ENCODE measurements at places on chromosomes 4 and X. TPM values are rescaled to one million over a fixed set of nuclear protein-coding genes. Genes with fewer than 3 reads are reported as not detected.

Gene PABPC1L2A
- polyA plus RNA-seq, result not detected

Gene DNAJB14
- polyA plus RNA-seq, result 10.7 TPM

Gene CRMP1
- polyA plus RNA-seq, result 0.03 TPM

Gene EREG
- 38.7 TPM for polyA plus RNA-seq

Gene KANTR
- 4.7 TPM for polyA plus RNA-seq

Gene CXCL1
- polyA plus RNA-seq, result 35.5 TPM

Gene HTN3
- not detected for polyA plus RNA-seq

Gene CLCN5
- polyA plus RNA-seq, result 3.1 TPM

Gene MYOZ2
- not detected for polyA plus RNA-seq

Gene DOK7
- polyA plus RNA-seq, result 0.13 TPM

Gene HERC3
- polyA plus RNA-seq, result 26.3 TPM

Gene KLB
- polyA plus RNA-seq, result not detected

Gene ARMCX1
- polyA plus RNA-seq, result 14.9 TPM

GRCh38 chr4:20196476-20196875 is 55.2 kb upstream of the SLIT2 start:
- no peak overlapping the region for H3K4me3 ChIP-seq
- H3K27me3 ChIP-seq, result no peaks in the 10 kb centered on the region
- no peaks in the 10 kb centered on the region for H3K36me3 ChIP-seq

- peak within 1 kb of the TSS; percentile 70 for H3K27ac ChIP-seq
- H3K36me3 ChIP-seq, result no peaks in the 10 kb centered on the region
- H3K4me3 ChIP-seq, result peak within 1 kb of the TSS; percentile 78
- no peak for DNase-seq
- peaks cover 8% of the 10 kb centered on the region for H3K4me1 ChIP-seq
These were observed at the start of gene SRD5A3 for GRCh38 chr4:55345980-55346850. TSS of gene SRD5A3 (plus strand) at chr4:55346242. CDS start at chr4:55346337, 95 bp downstream.

- H3K36me3 ChIP-seq, result no peaks in the 10 kb centered on the region
- no peak overlapping the region for H3K4me3 ChIP-seq
These were observed 626.7 kb upstream of the BOD1L1 start for GRCh38 chr4:14254252-14254651.

DNA sequence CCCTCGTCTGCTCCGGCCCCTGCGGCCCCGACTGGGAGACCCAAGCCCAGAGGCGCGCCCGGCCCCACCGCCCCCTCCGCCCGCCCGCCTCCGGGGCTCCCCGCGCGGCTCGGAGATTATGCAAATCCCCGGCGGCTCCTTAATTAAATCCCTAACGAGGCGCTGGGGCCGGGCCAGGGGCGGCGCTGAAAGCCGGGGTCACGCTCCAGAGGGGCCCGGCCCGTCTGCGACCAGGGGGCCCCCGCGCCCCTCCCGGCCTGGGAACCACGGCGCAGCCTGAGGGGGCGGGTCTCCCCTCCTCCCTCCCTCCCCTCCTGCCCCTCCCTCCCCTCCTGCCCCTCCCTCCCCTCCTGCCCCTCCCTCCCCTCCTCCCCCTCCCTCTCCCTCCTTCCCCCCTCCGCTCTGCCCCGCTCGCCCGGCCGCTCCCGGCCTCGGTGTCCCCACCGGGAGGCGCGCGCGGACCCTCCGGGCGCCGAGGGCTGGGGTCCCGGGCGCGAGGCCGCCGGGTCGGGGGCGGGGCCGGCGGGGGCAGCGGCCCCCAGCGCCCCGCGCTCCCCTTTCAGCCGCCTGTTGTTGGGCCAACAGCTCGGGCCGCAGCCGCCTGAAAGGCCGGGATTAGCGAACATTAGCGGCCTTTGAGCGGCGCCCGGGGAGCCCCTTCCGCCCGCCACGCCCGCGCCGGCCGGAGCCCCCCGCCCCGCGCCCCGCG is 25.9 kb upstream of the FGFR3 start:
- no peak overlapping the region for H3K27ac ChIP-seq
- no peaks in the 10 kb centered on the region for H3K27me3 ChIP-seq
- no peak for DNase-seq
- no peaks in the 10 kb centered on the region for H3K36me3 ChIP-seq
- H3K4me1 ChIP-seq, result peaks cover 36% of the 10 kb centered on the region

DNA sequence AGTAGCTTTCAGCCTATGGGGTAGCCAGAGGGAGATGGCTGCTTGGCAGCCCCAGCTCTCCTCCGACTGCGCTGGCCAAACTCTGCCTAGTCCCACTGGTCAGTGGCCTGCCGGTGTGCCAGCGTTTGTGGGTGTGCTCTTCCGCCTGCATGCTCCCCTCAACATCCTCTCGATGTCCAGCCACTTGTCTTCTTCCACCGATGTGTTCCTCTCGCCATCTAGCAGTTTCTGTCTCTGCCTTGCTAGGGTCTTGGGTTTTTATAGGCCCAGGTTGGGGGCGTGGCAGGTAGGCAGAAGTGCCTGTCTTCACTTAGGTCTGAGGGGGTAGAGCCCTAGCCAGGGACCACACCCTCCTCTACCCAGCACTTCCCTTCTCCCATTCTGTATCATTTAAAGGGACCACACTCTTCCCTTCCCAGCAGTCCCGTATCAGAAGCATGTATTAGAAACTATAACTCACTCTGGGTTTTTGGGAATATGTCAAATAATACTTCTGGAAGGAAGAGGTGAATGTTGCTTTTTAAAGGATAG is 124.4 kb downstream of the KDM6A start:
- peaks cover 5% of the 10 kb centered on the region for H3K4me1 ChIP-seq
- peaks cover 5% of the 10 kb centered on the region for H3K36me3 ChIP-seq
- no peak overlapping the region for H3K27ac ChIP-seq
- no peaks in the 10 kb centered on the region for H3K27me3 ChIP-seq
- DNase-seq, result no peak
- no peak overlapping the region for H3K4me3 ChIP-seq

- H3K4me1 ChIP-seq, result no peaks in the 10 kb centered on the region
- H3K36me3 ChIP-seq, result no peaks in the 10 kb centered on the region
- no peak overlapping the region for H3K27ac ChIP-seq
These were observed 134.3 kb downstream of the AMELX start for GRCh38 chrX:11427453-11428071.

- H3K36me3 ChIP-seq, result no peaks in the 10 kb centered on the region
- H3K4me1 ChIP-seq, result no peaks in the 10 kb centered on the region
- no peaks in the 10 kb centered on the region for H3K27me3 ChIP-seq
- no peak for DNase-seq
- no peak overlapping the region for H3K4me3 ChIP-seq
These were observed 42.4 kb upstream of the MTMR8 start for GRCh38 chrX:64437665-64438064.

GRCh38 chr4:144709793-144710525 is 64.0 kb downstream of the HHIP start:
- H3K36me3 ChIP-seq, result no peaks in the 10 kb centered on the region
- H3K27ac ChIP-seq, result peak overlapping the region; percentile 34
- peak; percentile 40 for DNase-seq
- no peaks in the 10 kb centered on the region for H3K27me3 ChIP-seq
- no peak overlapping the region for H3K4me3 ChIP-seq

DNA sequence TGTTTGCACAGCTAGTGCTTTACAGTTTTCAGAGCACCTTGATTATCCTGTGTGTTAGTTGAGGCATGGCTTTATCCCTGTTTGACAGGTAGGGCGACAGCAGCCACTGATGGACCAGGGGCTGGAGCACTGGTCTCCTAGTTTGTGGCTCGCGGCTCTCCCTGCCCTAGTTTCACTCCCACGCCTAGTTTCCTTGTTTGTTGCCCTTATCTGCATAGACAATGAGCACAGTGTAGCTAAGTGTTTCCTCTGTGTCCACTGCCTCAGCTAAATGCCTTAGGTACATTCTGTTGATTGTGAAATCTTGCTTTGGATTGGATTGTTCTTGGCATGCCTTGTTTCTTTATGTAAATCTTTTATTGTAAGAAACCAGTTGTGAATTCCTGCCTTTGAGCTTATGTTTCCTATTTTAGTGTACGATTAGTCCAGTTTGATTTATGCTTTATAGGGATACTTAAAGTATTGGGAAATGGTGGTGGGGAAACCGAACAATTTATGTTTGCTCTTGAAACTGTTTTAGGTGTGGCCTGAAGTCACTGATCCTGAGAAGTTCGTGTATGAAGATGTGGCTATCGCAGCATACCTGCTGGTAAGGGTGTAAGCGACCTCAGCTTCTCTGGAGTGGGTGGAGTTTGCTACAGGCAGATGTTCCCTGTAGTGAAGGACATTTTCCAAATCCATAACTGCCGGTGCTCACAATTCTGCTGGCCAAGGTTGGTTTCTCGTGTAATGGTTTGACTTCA is 11.0 kb downstream of the TRMT44 start:
- no peak overlapping the region for H3K27ac ChIP-seq
- DNase-seq, result no peak
- H3K4me3 ChIP-seq, result no peak overlapping the region
- H3K4me1 ChIP-seq, result no peaks in the 10 kb centered on the region

GRCh38 chr4:99117876-99118693 is 26.0 kb downstream of the ADH4 start:
- H3K4me3 ChIP-seq, result no peak overlapping the region
- H3K27ac ChIP-seq, result no peak overlapping the region
- H3K27me3 ChIP-seq, result no peaks in the 10 kb centered on the region
- H3K36me3 ChIP-seq, result no peaks in the 10 kb centered on the region
- no peaks in the 10 kb centered on the region for H3K4me1 ChIP-seq

- DNase-seq, result no peak
- H3K27ac ChIP-seq, result no peak overlapping the region
- H3K36me3 ChIP-seq, result no peaks in the 10 kb centered on the region
- no peaks in the 10 kb centered on the region for H3K27me3 ChIP-seq
- no peak overlapping the region for H3K4me3 ChIP-seq
- H3K4me1 ChIP-seq, result no peaks in the 10 kb centered on the region
These were observed 212.1 kb upstream of the ATP6AP2 start for GRCh38 chrX:40368611-40369061.

- H3K27ac ChIP-seq, result peak overlapping the region; percentile 64
- H3K4me3 ChIP-seq, result no peak overlapping the region
- no peaks in the 10 kb centered on the region for H3K36me3 ChIP-seq
- H3K4me1 ChIP-seq, result peaks cover 30% of the 10 kb centered on the region
- DNase-seq, result peak; percentile 21
- H3K27me3 ChIP-seq, result no peaks in the 10 kb centered on the region
These were observed 436.6 kb downstream of the SPRY1 start for GRCh38 chr4:123833171-123833643.

DNA sequence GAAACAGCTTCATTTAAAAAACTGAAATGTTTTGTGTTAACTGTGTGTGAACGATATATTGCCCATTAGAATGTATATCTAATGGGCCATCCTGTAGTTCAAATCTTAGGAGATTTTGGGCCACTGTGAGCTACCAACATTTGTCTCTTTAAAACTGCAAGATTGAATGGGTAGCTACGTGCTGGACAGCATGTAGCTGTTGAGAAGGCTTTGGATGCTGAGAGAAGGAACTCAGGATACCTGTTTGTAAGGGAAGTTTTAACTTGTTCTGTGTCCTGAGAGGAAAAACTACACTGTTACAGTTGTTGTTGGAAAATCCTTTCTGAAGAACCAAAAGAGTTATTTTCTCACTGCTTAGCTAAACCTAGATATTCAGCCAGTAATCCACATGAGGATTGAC is 45.9 kb downstream of the PDLIM5 start:
- H3K4me1 ChIP-seq, result peaks cover 15% of the 10 kb centered on the region
- H3K27ac ChIP-seq, result peak overlapping the region; percentile 8
- no peak for DNase-seq
- no peaks in the 10 kb centered on the region for H3K27me3 ChIP-seq

DNA sequence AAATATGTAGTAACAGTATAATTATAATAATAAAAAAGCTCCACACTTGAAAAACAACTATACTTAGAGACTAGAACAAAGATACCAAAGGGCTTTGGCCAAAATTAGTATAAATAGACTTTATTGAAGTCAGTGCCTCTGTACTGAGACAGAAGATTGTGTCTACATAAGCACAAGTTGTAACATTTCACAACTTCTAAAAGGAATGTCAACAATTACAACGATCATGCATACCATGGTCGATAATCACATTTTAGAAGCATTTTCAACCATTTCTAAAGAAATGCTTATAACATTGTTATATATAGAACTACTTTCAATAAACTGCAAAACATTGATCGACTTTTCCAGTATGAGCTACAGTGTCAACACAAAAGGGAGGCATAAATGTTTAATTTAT is 57.0 kb downstream of the DHX15 start:
- no peak overlapping the region for H3K27ac ChIP-seq
- no peaks in the 10 kb centered on the region for H3K4me1 ChIP-seq
- no peak overlapping the region for H3K4me3 ChIP-seq

DNA sequence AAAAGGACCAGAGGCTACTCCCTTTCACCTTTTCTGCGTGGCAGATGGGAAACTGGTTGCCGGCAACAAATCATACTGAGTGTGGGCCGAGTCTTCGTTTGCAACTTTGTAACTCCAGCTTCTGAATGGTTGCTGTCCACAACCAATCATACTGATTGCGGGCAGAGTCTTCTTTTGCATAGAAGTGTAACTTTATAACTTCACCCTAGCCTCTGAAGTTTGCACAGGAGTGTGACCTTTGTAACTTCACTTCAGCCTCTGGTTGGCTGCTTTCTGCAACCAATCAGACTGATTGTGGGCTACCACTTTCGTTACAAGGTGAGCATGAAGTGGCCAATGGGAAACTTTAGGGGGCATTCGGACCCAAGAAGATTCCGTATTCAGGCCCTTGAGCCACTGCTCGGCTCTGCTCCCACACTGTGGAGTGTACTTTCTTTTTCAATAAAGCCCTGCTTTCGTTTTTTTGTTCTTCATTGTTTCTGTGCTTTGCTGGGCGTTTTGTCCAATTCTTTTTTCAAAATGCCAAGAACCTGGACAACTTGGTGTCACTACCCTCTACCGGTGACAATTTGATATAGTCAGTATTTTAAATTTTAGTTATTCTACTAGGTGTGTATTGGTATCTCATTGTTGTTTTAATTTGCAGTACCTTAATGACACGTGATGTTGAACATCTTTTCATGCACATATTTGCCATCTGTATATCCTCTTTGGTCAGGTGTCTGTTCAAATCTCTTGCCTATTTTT is 9.0 kb upstream of the PAGE5 start:
- no peak for DNase-seq
- H3K36me3 ChIP-seq, result no peaks in the 10 kb centered on the region
- no peaks in the 10 kb centered on the region for H3K4me1 ChIP-seq
- H3K27me3 ChIP-seq, result no peaks in the 10 kb centered on the region

DNA sequence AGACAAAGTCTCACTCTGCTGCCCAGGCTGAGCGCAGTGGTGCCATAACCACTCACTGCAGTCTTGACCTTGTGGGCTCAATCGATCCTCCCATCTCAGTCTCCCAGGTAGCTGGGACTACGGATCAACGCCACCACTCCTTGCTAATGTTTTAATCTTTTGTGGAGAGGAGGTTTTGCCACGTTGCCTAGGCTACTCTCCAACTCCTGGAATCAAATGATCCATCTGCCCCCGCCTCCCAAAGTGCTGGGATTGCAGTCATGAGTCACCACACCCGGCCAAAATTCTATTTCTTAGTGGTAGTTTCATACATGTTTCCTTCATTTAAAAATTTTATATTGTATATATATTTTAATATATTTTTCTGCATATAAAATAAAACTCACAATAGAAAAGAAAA is 125.8 kb upstream of the CLNK start:
- H3K4me1 ChIP-seq, result no peaks in the 10 kb centered on the region
- DNase-seq, result no peak
- no peak overlapping the region for H3K4me3 ChIP-seq
- H3K27ac ChIP-seq, result no peak overlapping the region
- H3K27me3 ChIP-seq, result no peaks in the 10 kb centered on the region

- H3K36me3 ChIP-seq, result peaks cover 11% of the 10 kb centered on the region
- H3K27me3 ChIP-seq, result no peaks in the 10 kb centered on the region
- no peak overlapping the region for H3K27ac ChIP-seq
- peaks cover 3% of the 10 kb centered on the region for H3K4me1 ChIP-seq
- DNase-seq, result no peak
These were observed 62.3 kb downstream of the FAM193A start for GRCh38 chr4:2598511-2599303.

Measured in keratinocyte (primary cell).